CD4-positive, alpha-beta T cell treated with Interleukin-17A for 4 hours (primary cell): ENCODE measurements at places on chromosomes 4 and X.

- peak; percentile 93 for DNase-seq
Measured at GRCh38 chrX:131704136-131704695, 160.3 kb downstream of the OR13H1 start.

DNA sequence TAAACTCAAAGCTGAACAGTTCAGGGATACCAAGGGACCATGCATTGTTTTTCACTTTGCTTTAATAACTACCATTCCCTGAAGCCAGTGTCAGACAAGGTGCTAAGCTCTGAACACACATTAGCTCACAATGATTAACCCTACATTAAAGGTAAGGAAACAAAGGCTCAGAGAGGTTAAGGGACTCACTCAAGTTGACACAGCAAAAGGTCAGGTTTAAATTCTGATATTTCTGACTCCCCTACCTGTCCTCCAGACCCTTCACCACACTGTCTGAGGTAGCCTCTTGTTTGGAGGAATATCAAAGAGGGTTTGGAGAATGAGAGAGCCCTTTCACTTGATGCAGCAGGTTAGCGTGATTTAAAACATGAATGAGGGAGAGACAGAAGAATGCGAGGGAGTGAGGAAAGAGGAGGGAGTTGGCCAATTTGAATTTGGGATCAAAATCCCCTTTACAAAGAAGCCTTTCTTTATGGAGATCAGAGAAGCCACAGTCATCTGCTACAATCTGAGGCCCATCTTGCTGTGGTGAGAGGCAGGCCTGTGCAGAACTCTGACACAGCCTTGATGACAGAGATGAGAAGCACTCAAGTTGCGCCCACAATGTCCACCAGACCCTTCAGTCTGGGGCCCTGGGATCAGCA, 103.5 kb downstream of the FHDC1 start:
- no peak for DNase-seq

GRCh38 chr4:8838296-8838960, 33.2 kb downstream of the HMX1 start:
- no peak for DNase-seq

GRCh38 chr4:95549246-95550114, 707 bp upstream of the UNC5C start:
- no peak for DNase-seq

DNA sequence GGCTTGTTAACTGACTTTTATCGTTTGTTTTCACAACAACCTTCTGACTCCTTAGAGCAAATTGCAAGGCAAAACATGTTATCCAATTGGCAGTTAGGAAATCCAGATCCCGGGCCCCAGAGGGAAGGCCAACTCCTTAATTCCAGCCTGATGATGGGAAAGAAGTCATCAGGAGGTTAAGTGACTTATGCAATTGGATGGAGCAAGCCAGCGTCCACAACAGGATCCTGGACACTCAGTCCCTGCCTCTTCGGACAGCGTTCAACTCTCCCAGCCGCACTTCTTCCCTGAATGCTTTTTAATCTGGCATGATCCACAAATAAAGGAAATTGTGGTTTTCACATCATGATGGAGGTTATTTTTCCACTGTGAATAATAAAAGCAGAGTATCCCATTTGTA, 310.1 kb downstream of the RAB28 start:
- no peak for DNase-seq

DNA sequence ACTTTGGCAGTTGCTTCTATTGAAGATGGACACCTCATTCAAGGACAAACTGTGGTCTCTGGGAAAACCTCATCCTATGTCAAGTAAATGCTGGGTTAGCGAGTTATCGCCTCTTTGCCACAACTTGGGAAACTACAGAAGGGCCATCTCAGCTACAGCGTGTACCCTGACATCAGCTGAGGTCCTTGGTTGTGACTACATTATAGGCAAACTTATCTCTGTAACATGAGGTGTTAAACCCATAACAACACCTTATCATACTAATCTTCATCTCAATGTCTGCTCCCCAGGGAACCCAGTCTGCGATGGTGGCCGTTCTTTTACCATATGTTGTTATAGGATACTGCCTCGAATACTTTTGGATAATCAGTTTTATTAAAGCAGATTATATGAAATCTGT, 1862.7 kb downstream of the STIM2 start:
- DNase-seq: no peak

DNA sequence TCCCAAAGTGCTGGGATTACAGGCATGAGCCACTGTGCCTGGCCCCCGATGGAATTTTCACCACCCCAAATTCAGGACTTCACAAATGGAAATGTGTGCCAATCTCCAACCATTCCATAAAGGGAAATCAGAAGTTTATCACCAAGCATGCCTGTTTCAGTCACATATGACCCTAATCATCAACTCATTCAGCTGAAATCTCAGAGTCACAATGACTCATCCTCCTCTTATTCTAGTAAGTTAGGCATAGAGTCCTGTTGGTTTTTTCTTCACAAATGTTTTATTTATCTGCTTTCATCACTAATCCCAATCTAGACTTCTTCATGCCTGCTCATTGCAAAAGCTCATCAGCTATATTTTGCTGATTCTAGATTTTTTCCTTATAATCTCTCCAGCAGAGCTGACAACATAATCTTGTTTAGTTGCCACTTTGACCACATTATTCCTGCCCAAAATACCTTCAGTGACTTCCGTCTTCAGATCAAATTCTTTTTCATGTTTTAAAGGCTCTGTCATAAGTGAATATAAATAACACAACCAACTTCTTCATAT, 83.3 kb downstream of the SLC7A11 start:
- no peak for DNase-seq

DNA sequence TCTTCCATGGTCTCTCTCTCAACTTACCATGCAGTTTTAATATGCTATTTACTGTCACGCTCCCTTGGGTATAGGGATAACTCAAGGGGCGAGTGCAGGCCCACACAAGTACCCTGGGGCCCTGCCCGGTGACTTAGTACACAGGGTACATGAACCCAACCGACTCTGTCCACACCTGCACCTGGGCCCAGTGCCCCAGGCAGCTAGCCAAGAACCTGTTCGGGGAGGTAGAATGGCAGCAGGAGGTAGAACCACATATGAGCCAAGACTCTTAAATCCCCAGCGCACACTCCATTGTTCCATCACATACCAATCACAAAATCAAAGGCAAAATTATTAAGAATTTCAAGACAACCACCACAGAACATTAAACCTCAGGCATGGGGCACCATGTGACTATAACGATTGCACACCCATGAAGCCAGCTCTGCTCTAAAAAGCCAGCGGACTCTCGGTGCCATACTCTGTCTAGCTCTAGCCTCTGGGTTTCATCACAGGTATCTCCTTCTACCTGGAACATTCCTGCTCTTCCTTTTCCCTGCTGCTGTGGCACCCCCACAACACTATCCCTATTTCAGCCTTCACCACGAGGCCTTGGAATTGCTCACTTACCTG, 14.6 kb downstream of the PHF8 start:
- DNase-seq: no peak

DNA sequence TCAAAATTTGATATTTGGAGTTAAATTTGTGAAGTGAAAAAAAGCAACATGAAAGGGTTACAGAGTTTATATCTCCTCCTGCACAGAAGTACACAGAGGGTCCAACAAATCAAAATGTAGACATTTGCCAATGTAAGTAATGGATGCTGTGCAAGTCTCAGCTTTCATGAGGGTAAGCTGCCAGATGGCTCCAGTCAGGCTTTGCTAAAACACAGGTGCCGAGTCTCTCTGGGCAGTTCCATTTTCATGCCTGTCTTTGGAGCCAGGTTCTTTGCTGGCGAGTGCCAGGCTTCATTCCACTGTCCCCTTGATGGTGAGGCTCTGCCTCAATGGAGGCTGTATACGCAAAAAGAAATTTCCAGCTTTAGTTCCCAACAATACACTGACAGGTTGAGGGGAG, 27.9 kb downstream of the SLC4A4 start:
- no peak for DNase-seq

- DNase-seq: peak; percentile 80
Measured at GRCh38 chrX:103533511-103534216, 14.4 kb upstream of the RAB40A start.

- no peak for DNase-seq
Measured at GRCh38 chrX:40945361-40945713, 139.9 kb upstream of the USP9X start.

DNA sequence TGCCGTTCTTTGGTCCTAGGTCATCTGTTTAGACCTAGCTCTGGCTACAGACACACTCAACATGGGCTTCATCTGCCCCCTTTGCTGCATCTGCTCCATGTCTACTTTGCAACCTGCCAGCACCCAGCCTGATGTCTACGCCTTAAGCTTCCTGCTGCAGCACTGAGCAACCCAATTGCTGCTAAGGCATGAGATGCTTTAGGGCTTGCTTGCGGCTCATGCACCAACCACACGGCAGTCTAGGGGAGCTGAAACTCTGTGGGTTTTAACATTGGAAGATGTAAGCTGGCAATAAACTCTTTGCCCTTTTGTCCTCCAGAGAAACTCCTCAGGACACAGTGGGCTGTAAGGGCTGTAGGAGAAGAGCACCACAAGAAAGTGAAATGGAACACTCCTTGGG, 11.7 kb upstream of the CLNK start:
- DNase-seq: no peak

DNA sequence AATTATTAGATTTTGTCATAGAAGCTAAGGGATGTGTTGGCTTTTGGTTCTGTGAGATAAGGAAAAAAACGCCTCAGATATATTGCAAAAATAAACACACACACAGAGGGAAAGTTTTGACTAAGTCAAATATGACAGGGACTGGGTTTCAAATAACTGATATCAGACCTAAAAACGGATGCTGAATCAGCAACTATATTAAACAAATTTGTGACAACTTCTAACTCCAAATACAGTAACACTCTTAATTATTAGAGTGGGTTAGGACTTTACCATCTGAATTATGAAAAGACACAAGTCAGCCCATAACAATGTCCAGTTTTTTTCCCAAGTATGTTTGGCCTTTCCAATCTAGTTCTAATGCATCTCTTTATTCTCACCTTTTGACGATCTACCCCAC, 2693.1 kb downstream of the ARAP2 start:
- no peak for DNase-seq

- no peak for DNase-seq
Measured at GRCh38 chr4:20592663-20593062, 107.6 kb upstream of the PACRGL start.

- no peak for DNase-seq
Measured at GRCh38 chrX:129749069-129749468, 10.3 kb downstream of the XPNPEP2 start.

GRCh38 chrX:16077811-16078210, 45.6 kb upstream of the GRPR start:
- no peak for DNase-seq

GRCh38 chr4:24260923-24261564, 323.3 kb downstream of the DHX15 start:
- DNase-seq: no peak

DNA sequence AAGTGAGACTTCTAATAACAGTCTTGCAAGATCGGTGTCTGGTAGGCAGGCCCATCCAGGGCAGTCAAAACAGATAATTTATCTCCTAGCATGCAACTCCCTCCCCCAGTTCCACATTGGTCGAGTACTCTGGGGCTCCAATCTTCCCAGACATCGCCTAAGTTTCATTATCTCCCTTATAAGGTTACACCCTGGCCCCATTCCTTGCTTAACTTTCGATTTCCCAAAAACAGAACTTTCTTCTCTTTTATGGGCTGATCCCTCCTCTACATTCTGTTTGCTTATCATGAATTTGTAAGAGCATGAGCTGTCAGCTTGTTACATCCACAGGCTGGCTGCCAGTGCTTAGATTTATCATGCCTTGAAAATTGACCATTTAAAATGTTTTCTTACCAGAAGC, 471.3 kb downstream of the TECRL start:
- DNase-seq: no peak

GRCh38 chr4:83603129-83603528, 67.2 kb downstream of the GPAT3 start:
- no peak for DNase-seq

DNA sequence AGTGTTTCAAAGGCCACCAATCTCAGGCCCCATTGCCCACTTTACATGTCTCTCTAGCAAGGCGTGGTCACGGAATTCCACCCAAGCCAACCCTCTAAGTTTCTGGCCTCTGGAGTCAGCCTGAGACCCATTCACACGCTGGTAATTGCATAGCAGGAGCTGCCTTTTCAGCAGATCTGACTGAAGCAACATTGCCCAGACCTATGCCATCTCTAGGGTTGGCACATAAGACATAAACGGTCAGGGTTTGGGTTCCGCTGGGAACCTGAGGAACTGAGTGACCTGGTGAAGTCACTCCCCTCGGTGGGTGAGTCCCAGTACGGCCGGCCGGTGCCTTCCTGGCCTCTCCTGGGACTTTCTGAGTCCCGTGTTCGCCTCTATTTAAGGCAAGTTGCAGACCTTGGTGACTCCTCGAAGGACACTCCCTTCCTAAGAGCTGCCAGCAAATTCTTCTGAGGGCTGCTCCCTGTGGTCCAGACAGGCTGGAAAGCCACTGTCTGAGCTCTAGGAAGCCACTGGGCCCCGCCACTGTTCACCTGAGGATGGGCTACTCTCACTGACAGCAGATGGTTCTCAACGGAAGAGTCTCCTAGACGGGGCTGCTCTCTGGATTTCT, 15.9 kb downstream of the CTAG1A start:
- DNase-seq: no peak

GRCh38 chr4:114599903-114600552, 1.4 kb downstream of the UGT8 start:
- no peak for DNase-seq

- peak; percentile 62 for DNase-seq
Measured at GRCh38 chr4:15649914-15650545, 5.1 kb downstream of the FBXL5 start.

GRCh38 chr4:47490550-47490949, 5.5 kb downstream of the ATP10D start:
- DNase-seq: no peak

- DNase-seq: no peak
Measured at GRCh38 chr4:108540536-108540935, 79.8 kb upstream of the RPL34 start.

DNA sequence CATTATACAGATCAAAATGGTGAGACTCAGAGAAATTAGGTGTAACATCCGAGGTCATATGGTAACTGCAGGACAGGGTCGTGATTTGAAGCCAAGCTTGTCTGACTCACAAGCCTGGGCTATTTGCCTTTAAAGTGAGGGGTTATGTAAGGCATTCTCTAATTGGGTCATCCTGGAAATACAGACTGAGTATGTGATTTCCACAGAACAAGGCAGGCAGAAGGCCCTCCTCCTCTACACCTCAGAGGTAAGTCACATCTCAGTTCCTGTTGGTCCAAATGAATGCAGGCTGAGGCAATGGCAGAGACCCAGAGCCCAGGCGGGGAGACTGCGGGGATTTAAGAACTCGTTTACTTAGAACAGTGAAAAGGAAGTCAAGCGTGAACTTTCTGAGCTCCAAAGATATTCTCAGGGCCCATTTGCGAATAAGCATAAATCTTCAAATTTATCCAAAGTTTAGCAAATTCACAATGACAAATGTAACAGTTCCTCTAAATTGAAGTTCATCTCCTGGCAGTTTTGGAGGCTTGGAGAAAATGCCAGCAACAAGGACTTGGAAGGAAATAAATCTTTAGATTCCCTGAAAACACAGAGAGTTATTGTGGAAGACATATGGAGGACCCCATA, 153.3 kb downstream of the LDB2 start:
- no peak for DNase-seq
